ENCODE measurements at places on chromosomes 3 and 15.
A peak's percentile ranks its signal among the peaks of the same experiment; 100 is the strongest.

DNA sequence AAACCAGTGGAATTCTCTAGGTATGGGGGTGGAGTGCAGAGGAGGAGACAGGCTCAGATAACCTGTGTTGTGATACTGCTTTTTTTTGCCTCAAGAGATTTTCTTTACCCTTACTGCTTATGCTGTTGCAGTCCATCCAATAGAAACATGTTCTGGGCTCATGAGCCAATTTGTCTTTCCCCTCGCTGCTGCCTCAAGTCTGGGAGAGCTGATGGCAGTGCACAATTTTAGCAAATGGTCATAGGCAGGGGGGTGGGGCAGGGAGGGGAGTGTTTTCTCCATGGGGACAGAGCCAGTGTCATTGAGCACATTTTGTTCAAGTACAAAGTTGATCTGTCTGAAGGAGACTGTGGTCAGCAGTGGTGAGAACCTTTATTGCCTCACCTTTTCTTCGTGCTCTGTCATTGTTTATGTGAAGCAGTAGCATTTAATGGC is 134.9 kb downstream of the MBNL1 start:
- DNase-seq: no peak

DNA sequence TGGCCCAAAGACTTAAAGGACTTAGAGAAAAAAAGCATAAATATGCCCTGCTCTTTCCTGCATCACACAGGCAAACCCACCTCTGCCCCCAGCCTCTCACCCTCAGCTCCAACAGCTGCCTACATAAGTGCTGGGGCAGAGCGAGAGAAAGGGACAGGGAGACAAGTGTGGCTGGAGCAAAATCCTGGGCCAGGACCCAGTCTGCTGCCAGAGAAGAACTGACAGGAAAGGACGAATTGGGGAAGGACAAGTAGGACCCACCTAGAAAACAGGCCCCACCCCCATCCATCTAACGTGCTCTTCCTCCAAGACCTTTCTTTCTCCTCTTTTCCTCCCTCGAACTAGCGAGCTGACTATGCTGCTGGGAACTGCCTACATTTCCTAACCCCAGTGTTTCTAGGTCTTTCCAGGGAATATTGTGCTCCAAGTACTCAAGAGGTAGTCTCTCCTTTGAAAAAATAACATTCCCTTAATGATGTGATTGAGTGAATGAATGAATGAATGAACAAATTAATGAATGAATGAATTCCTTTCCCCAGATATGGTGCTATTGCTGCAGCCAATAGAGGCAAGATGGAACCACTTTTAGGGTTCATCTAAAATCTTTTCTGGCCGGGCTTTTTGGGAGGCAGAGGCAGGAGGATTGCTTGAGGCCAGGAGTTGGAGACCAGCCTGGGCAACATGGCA is 18.4 kb downstream of the IGDCC4 start:
- no peak for DNase-seq

DNA sequence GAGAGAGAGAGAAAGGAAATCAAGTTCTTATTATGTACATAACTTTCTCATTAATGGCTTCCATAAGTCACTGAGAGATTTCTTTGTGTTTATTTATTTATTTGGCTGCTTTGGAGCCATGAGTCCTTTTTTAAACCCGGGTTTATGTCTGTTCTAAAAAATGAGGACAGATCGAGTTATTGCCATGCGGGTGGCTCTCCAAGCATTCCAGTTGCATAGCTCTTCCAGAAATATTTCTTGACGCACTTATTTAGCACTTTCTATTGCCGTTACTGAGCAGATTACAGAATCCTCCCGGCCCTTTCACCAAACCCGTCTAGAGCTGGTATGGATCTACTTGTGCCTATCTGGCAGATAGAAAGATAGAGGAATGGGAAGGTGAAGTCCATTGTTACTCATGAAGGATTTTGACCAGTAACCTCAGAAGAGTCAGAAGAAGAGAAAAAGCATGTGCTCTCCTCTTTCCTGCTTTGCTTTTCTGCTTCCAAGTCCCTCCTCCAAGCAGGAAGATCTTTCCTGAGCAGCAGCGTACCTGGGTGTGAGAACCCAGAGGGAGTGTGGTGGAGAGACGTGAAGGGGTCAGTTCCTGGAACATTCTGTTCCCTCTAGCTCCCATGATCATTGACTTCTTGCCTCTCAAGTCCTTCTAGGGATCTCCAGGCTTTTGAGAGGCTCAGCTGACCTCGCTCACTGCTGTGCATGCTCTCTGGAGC is 112.8 kb downstream of the LPP start:
- DNase-seq: peak; percentile 61

DNA sequence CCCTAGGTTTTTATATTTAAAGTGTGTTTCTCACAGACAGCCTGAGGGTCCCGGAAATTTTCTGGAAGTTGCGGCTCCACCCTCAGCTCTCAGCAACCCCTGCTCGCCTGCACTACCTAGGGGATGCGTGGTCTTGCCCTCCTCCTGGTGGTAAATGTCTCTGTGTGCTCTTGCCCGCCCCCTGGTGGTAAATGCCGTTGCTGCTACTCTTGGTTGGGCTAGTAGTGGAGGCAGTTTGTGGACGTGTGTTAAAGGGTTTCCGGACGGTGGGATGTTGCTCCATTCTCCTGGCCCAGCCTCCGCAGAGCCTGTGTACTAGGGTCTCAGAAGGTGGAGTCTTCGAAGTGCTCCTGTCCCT is 27.4 kb downstream of the STOML1 start:
- DNase-seq: peak; percentile 85

- DNase-seq: no peak
These were observed 427.5 kb downstream of the TUSC7 start for GRCh38 chr3:117137065-117137464.

DNA sequence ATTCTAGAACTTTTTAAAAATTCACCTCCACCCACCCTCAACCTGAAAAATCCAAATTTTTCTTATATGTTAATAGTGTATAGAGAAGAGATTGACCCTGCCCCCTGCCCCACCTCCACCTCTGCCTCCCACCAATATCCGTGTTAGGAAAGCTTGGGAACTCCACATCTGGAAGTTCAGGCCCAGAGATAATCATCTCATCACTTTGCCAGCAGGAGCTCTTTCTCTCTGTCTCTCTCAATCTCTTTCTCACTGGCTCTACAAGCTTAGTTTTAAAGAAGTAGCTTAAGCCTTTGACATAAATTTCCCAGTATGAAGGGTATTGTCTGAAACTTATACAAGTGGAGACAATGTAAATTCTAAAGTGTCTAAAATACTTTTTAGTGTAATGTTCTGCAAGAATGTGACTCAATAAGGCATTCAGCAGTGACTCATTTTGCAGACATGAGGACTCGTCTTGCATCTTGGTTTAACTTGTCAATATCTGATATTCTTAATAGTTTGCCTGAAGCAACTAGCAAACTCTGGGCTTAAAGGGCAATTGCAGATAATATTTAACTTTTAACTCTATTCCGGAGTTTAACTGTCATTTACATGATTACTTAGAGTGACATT is 299.8 kb upstream of the EPHA3 start:
- DNase-seq: peak; percentile 56

GRCh38 chr3:55332176-55332575 is 154.9 kb downstream of the WNT5A start:
- no peak for DNase-seq

DNA sequence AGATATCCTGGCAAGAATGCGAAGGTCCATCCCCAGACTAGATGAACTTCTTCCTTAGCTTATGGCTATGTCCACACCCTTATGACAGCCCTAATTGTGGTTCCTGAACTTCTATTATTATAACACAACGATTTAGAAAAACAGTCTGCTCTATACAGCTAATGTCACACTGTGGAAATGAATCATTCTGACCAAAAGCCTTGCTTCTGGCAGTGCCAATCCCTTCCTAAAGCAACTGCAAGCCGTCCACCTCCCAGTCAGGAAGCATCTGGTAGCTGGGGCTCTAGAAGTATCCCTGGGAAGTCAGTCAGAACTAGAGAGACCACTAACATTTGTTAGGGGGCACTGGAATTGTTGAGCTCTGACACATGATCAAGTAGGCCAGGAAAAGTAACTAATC is 45.0 kb downstream of the MYO5A start:
- DNase-seq: peak; percentile 42

DNA sequence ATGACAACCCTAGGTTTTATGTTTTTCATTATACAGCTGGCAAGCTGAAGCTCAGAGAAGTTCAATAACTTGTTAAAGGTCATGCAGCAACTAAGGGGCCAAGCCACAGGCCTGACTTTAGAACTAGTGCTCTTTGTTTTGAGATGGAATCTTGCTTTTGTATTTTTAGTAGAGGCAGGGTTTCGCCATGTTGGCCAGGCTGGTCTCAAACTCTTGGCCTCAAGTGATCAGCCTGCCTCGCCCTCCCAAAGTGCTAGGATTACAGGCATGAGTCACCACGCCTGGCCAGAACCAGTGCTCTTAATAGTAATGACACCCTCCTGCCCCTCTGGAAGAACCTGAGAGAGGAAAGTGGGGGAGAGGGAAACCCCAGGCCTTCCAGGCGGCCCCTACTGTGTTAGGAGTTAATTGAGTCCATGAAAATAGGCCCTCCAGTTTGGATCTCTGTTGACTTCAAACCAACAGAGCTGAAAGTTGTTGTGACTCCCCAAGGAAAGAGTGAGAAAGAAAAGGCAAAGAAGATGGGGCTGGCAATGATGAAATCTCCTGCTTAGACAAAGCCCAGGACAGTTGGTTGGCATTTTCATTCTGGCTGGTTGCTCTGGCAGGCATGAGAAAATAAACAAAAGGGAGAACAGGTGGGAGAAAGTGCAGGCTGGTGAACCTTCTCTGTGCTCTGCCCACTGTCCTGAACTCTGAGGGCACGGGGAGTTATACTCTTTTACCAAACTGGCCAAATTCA is 3.6 kb upstream of the PRRT3 start:
- no peak for DNase-seq

DNA sequence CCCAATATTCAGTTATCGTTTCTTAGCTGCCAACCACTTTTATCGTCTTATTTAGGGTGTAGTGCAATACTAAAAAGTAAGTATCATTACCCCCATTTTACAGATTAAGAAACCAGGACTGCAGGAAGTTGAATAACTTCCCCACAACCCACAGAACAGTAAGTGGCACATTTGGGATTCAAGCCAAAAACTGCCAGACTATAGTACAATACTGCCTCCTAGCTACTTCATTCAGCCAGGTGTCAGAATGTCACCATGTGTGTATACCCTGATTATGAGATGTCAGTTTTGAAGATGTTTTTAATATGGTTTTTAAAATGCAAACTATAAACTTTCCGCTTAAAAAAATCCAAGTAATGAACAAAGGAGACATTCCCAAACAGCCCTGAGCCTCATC is 74.2 kb upstream of the PROK2 start:
- DNase-seq: no peak

DNA sequence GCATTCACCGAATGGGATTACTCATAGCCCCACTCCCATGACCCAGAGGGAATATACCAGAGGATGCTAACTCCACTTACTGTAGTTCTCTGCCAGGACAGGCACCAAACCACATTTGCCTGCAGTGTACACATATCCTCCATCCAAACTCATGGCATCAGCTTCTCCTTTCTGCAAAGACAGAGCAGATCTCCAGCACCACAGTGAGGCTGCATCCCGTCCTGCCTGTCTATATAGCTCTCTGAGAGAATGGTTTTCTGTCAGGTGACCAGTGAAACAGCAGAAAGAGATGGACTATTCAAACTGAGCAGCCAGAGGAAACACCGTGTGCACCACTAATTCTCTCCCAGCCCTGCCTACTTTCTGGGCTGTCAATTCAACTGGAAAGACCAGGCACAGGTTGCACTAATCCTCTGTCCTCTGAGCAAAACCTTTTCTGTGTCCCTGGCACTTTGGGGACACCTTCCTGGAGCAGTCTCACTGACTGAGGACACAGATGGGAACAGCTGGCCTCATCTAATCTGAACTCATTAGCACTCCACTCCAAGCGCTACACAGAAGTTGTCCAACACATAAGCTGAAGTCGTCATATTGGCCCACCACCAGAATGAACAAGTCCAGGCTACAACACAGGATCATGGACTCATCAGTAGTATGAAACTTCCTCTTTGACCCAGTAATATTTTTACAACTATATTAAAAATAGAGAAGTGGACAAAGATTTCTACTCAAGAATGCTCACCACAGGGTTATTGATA is 17.3 kb downstream of the LTF start:
- no peak for DNase-seq

DNA sequence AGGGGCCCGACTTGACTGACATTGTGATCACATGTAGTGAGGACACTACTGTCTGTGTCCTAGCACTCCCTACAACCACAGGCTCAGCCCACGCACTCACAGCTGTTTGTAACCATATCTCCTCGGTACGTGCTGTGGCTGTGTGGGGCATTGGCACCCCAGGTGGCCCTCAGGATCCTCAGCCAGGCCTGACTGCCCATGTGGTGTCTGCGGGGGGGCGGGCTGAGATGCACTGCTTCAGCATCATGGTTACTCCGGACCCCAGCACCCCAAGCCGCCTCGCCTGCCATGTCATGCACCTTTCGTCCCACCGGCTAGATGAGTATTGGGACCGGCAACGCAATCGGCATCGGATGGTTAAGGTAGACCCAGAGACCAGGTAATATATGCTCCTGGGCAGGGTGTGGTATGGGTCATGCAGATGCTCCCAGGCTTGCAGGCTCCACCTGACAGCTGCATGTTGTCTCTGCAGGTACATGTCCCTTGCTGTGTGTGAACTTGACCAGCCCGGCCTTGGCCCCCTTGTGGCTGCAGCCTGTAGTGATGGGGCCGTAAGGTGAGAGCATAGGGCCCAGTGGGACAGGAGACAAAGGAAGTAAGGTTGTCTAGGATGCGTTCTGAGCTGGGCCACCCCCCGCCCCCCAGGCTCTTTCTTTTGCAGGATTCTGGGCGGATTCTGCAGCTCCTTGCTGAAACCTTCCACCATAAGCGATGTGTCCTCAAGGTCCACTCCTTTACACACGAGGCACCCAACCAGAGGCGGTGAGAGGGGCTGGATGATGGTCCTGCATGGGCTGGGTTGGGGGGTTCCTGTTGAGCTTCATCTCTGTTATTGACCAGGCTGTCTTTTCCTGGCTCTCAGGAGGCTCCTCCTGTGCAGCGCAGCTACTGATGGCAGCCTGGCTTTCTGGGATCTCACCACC is 4.4 kb downstream of the DALRD3 start:
- DNase-seq: peak; percentile 48

- no peak for DNase-seq
These were observed 28.0 kb upstream of the KCTD6 start for GRCh38 chr3:58463942-58464271.

- no peak for DNase-seq
These were observed 2.0 kb upstream of the TNIK start for GRCh38 chr3:171462224-171462623.

GRCh38 chr3:158539414-158540014 is 31.5 kb upstream of the MLF1 start:
- DNase-seq: peak; percentile 31

DNA sequence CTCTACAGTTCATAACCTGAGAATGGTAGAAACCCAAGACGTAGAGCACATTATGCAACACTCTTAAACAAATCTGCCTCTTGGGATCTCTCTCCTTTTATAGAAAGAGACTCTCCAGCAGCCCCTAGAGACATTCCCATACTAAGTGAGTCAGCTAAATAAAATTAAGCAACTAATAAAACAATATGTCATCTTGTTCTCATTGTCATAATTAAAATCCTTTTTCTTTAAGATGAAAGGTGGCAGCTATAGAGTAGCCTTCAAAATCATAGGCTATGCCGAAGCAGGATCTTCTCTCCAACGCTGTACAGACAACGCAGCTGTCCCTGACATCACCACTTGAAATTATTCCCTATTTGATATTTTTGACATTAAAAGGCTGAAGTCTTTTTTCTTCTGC is 790.0 kb downstream of the FHIT start:
- DNase-seq: peak; percentile 13

Measured in GM03348 (cell line).